ENCODE measurements at places on chromosomes 3 and 15.

DNA sequence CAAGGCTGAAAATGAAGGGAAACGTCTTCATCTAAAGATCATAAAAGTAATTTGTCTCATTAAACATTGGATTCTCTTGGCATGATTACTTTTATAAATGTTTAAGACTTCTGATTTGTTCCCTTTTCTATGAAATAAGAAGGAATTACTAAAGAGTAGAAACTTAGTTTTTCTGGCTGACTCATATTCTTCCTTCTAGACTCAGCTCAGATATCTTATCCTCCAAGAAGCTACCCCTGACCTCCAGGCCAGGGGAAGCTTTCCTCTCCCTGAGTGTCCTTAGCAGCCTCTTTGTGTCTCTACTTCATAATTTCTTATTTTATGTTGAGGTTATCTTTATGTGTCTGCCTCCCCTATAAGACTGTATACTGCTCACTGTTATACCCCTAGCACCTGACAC is 291.9 kb upstream of the STT3B start:
- DNase-seq: no peak

DNA sequence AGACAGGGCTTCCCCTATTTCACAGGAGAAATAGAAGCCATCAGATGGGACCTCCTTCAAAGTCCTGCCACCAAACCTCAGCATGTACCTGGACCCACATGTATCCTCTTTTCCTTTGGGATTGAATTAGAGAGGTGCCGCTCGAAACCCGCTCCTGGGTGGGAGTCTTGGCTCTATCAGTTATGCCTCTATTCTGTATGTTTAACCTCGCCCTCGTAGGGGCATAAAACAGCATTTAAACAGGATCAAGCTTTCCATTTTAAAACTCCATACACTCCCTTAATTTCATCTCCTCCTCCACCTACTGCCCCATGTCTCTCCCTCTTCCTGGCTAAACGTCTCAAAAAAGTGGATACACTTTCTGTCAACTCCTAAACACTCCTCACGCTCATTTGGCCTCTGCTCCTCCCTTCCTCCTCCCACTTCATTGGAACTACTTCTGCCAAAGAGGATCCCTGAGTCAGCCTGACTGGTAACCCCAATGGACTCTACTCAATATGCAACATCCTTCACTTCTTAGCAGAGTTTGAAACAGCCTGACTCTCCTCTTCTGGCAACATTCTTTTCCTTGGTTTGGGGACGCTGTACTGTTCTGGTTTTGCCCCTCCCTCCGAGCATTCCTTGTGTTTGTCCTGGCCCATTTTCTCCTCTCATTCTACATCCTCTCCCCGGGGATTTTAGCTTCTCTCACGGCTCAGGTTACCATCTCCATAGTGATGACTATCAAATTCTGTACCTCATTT is 23.0 kb upstream of the MUC20 start:
- DNase-seq: no peak

- no peak for DNase-seq
These were observed 264 bp upstream of the CMTM6 start for GRCh38 chr3:32502946-32503286.

DNA sequence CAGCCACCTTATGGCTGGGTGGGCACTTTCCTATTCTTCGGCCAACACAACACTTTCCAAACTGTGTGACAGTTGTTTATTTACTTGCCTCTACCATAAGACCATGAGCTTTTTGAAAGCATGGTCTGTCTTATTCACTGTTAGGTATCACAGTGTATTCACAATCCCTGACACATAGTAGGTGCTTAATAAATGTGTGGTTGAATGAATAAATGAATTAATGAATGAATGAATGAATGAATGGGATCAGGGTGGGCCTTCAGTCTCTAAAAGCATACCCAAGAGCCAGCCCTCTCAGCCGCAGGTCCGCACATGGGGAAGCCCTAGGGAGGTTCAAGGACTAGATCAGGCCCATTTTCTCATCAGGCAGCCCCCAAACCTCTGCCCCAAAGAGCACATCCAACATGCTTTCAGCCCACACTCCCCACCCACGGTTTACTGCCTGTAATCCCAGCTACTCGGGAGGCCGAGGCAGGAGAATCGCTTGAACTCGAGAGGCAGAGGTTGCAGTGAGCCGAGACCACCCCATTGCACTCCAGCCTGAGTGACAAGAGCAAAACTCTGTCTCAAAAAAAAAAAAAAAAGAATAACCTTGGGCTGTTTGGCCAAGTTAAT is 95.9 kb downstream of the LIPC start:
- DNase-seq: no peak

- no peak for DNase-seq
These were observed 19.5 kb downstream of the SETMAR start for GRCh38 chr3:4322635-4323034.

- no peak for DNase-seq
These were observed 17.4 kb downstream of the THBS1 start for GRCh38 chr15:39598186-39598850.

- no peak for DNase-seq
These were observed 4.0 kb upstream of the AEN start for GRCh38 chr15:88617031-88617722.

DNA sequence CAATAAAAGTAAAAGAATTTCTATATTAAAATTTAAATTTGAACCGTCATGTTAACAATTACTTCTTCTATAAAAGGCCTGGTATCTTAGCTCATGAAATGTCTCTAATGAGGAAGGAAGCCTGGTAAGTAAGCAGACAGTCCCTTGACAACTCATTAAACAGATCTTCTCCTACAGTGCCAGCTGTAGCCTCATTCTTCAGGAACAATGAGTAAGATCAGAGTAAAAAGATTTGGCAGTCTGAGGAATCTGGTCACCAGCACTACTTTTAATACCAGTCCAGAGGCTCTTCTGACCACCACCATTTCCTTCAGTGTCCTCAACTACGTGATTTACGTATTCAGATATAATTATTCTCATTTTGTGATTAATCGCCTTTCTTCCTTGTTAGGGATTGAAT is 955.0 kb upstream of the ALCAM start:
- DNase-seq: no peak

GRCh38 chr3:31636694-31637442 is 104.1 kb downstream of the STT3B start:
- no peak for DNase-seq

DNA sequence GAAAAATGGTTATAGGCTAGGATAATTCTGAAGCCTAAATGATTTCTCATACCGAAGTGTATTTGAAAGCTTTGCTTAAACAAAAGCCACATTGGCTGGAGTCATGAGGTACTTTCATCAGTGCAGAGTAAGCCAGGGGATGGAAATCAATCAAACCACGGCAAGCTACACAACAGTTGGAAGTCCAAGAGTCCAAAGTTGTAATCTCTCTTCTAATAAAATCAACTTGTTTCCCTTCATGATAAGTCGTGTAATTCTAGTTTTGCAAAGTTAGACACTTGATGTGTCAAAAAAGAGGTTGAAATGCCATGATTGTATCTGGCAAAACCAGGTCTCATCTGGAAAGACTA is 250.5 kb upstream of the VEPH1 start:
- DNase-seq: no peak

DNA sequence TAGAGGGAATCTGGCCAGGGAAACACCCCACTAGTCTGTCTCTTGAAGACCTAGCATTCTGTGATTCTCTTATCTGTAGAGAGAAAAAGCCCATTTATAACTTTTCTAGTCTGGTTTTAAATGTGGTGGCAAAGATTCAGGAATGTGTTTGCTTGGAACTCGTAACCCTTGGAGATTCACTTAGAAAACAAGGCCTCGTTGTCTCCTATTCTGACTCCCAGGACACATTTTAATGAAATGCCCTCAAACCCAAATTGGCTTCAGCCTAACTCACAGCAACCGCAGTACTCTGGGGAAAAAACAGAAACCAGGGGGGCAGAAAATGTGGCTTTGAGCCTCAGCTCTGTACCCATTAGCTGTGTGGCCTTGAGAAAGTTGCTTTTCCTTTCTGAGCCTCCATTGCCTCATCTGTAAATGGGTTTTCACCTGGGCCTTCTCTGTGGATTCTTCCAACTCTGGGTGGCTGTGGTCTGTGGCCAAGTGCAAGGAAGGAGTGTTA is 36.5 kb downstream of the RPLP1 start:
- DNase-seq: no peak

GRCh38 chr3:40404591-40405198 is 17.7 kb downstream of the ENTPD3 start:
- no peak for DNase-seq

DNA sequence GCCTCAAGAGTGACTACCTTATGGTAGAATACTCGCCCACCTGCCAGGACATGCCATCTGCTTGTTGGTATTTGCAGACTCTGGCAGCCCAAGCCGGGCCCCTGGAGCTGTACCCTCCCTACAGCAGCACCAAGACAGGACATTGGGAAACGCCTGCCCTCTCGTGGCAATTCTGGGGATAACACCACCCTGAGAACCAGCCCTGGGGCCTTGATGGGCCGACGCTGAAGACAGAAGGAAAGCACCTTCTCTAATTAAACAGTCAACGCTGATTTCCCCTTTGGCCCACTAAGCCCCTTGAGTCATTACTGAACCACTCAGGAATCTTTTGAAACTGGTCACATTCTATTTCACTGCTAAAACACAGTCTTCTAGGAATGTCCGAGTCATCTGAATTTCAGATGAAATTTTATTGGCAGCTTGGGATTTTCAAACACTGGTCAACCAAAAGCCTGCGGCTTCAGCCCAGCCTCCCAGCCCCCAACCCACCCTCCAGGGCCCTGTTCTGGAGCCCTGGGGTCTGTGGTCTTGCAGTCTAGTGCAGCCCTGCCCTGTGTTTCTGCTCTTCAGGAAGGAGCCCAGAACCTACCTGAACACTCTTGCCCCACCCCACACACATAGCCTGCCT is 91.3 kb downstream of the TMEM266 start:
- DNase-seq: peak; percentile 20

GRCh38 chr15:64536244-64536836 is 76.0 kb downstream of the ZNF609 start:
- no peak for DNase-seq

- peak; percentile 13 for DNase-seq
These were observed at the start of gene ECE2 for GRCh38 chr3:184275961-184276910. ECE2 (plus strand) TSS chr3:184276022; CDS start chr3:184276154, 132 bp downstream.

- no peak for DNase-seq
These were observed 117.3 kb downstream of the DMXL2 start for GRCh38 chr15:51505251-51505650.

- DNase-seq: no peak
These were observed 69.2 kb downstream of the LIPC start for GRCh38 chr15:58501006-58501405.

GRCh38 chr15:44216958-44217357 is 21.9 kb upstream of the FRMD5 start:
- DNase-seq: no peak

DNA sequence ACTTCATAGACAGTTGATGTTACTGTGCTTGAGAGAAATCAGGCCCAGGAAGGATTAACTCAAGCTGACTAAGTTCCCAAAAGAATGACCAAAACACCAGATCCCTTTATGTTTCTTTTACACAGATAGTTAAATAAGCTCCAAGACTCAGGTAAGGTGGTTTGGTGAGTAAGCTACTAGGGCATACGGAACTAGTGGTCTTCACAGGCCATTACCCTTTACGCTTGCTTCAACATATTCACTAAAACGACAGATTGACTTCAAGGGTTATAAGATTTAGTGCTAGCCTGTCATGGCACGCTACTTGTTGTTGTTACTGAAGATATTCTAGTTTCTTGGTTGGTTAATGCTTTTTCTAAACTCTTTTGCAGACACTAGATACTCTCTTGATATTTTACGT is 369.3 kb downstream of the LPP start:
- no peak for DNase-seq

- DNase-seq: no peak
These were observed 14.4 kb downstream of the CNOT10 start for GRCh38 chr3:32699429-32699828.

DNA sequence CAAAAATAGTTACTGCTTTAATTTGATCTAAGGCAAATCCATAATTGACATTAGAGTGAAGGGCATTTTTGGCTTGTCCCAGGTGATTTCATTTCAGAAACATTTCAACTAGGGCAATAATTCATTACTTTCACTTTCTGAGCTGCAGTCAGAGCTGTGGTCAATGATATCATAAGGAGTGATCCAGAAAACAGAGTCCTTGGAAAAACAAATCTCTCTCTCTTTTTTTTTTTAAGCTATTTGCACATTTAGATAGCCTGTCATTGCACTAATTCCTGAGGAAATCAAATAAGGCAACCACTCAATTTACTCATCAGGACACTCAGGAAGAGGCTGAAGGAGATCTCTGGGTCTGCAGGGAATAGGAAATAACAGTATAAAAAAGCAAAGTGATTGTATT is 269.5 kb upstream of the LRRC3B start:
- DNase-seq: no peak
